Natural killer cell treated with Interleukin-12 subunit alpha and Interleukin-12 subunit beta and Interleukin-15 and Interleukin-18, amount 100 ng/mL, for 72 hours (primary cell): ENCODE measurements at places on chromosomes 7 and 10.

DNA sequence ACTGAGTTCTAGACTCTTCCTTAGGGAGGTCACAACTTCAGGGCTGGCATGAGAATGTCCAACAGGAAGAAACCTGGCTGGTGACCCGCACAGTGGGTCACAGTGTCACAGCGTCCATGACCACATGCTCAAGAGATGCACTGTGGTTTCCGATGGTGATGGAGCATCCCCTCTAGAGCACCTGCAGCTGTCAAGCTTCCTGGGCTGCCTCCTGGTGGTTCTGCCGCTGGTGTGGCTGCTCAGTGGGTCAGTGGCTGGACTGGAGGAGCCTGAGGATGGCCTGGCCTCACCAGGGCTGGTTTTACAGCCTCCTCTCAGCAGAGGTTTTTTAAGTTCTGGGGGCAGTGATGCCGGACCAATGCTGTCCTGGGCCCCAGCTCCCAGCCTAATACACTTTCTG is 149.3 kb downstream of the SH3PXD2A start:
- no peak for DNase-seq

DNA sequence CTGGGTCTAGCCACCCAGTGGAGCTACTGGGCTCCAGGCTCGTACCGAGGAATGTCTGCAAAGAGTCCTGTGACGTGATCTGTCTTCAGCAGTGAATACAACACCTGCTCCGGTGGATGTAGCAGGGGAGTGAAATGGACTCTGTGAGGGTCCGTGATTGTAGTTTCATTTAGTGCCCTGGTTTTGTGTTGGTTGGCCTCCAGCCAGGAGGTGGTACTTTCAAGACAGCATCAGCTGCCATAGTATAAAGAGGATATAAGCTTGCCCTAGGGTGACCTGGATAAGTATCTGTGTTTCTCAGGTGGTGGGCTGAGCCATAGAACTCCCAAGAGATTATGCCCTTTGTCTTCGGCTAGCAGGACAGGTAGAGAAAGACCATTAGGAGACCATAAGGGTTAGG is 24.6 kb upstream of the WNT2 start:
- no peak for DNase-seq

DNA sequence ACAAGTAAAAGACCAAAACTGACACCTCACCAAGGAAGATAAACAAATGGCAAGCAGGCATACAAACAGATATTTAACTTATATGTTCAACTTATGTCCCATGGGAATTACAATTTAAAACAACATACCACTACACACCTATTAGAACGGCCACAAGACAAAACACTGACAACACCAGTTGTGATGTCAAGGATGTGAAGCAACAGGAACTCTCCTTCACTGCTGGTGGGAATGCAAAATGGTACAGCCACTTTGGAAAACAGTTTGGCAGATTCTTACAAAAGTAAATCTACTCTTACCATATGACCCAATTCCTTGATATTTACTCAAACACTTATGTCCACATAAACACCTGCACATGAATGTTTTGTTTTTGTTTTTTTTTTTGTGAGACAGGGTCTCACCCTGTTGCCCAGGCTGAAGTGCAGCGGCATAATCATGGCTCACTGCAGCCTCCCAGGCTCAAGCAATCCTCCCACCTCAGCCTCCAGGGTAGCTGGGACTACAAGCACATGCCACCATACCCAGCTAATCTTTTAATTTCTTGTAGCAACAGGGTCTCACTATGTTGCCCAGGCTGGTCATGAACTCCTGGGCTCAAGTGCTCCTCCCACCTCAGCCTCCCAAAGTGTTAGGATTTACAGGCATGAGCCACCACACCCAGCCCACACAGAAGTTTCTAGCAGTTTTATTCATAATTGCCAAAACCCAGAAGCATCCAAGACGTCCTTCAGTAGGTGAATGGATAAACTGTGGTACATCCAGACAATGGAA is 27.3 kb downstream of the HERC4 start:
- no peak for DNase-seq

GRCh38 chr7:13090959-13091358 is 403.5 kb downstream of the ARL4A start:
- no peak for DNase-seq

DNA sequence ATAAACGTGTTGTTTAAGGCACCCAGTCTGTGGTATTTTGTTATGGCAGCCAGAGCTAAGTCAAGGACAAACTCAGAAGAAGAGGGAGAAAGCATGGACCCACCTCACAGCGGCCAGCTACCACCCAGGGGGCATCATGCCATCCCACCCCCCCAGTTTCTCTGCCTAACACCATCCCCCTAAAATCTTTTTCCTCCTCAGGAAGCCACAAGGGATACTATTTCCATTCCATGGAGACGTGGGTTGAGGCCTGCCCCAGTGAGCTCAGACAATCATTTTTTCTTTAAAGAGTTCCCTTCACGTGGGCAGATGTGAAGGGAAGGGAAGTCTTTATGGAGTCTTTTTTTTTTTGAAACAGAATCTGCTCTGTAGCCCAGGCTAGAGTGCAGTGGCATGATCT is 131.8 kb downstream of the FGFR2 start:
- DNase-seq: no peak

GRCh38 chr7:30301751-30302150 is 17.4 kb downstream of the ZNRF2 start:
- no peak for DNase-seq

DNA sequence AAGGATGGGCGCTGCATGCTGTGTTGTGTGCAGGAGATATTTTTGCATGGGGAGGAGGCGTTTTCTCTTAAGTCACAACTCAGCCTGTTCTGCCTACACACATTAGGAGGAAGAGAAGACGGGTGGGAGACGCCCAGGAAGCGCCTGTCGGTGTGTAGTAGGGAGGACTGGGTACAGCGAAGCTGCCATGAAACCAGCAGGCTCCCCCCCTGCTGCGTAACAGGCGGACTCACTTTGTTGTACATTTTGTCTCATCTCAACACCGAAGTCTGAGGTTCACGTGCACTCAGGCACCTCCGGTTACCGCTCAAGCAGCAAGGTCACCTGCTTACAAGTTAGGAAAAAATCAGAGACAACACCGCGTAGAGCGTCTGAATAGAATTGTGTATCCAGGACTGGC is 56.3 kb downstream of the CRTAC1 start:
- no peak for DNase-seq

GRCh38 chr7:116340201-116340847 is 130.0 kb downstream of the TES start:
- no peak for DNase-seq

DNA sequence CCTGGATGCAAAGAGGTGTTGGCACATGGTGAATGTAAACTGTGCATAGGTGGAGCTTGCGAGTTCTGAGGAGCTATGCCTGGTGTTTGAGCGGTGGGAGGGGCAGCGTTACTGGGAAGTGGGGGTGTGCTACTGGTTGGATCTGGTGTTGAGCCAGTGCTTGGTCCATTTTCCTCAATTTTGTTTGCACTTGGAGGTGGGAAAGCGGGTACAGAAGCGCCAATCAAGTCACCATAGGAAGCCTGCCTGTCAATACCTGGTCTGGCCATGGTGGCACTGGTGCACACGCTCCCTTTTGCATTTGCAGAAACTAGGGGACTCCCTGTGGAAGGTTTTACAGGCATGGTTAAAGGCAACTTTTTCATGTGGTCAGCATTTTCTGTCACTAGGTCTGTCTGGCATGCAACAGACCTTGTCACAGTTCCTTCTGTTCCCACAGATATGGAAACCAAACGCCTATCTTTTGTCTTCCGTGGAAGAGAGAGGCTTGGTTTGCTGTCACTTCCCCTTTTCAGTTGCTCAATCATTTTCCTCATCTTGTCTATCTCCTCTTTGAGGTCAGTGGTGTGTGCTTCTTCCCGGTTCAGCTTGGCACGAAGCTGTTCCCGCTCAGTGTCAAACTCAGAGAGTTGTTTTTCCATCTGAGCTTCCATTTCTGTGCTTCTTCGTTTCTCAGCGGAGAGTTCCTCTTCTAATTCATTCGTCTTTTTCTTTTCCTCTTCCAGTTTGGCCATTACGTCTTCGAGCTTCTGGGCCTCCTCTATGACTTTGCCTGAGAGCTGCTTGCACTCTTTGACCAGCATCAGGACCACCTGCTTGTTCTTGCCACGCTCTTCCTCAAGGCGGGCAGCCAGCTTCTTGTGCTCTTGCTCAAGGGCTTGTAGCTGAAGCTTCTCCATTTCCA is 81.1 kb downstream of the CTTNBP2 start:
- no peak for DNase-seq

- DNase-seq: peak; percentile 65
These were observed 453.1 kb downstream of the SORCS1 start for GRCh38 chr10:106711313-106711906.

DNA sequence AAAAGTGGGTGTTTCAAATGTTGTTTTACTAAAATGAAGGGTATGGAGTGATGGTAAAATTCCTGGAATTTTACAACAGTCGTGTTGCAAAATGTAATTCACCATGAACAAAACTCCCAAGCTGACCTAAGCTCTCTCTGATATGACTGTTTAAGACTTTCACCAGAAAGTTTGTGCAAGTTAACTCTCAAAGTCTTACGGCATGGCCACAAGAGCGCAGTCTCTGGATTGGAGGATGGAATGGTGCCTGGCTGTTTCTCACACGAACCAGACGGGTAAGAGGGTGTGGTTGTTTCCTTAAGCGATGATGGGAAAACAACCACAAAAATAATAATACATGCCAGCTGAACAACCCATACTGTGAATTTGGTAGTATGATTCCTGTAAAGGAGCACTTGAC is 662.5 kb downstream of the KCNMA1 start:
- DNase-seq: no peak

DNA sequence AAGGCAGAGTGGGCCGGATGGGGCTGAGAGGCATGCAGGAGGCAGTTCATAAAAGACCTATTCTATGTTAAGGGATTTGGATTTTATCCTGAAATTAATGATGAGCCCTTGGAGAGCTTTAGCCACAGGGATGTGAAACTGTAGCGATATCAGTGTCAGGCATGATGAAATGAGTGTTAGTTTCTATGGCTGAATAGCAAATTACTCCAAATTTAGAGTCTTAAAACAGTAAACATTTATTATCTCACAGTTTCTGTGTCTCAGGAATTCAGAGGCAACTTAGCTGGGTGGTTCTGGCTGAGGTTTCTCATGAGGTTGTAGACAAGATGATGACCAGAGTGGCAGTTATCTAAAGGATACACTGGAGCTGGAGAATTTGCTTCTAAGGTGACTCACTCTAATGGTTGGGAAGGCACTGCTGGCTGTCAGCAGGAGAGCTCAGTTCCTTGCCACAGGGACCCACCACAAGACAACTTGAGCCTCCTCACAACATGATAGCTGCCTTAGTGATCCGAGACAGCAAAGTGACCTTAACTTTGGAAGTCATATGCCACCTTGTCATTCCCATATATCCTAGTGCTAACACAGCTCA is 36.7 kb upstream of the SFTPD start:
- no peak for DNase-seq

DNA sequence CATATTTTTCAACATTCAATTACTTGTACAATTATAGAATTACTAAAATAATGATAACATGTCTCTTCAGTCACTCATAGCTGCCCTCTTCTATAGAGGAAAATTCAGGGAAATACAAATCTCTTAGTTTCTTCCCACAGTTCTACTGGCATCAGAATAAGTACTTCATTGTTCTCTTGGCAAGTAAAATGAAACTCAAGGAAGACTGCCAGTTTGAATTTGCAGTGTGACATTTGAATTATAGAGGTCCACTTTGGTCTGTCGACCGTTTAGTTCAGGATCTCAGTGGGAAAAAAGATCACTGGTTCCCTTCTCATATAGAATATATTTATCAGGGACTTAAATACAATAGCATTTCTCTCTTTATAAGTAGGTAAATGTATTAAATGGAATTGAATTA is 114.5 kb downstream of the PON1 start:
- DNase-seq: no peak

DNA sequence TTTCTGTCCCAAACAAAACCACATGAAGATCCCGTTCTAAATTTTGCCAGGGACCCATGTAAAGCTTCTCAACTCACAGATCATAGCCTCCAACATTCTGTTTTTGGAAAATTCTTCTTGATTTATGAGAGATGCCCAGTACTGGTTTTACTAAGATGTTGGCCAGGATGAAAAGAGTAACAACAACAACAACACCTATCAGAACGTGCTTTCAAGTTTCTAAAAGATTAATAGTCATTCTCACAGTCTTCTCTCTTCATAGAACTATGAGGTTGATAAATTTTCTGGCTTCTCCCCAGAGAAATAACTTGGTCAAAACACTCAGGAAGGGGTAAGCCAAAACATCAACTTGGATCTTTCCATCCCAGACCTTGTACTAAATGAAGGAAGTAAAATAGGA is 567.5 kb upstream of the IGFBP3 start:
- DNase-seq: no peak

DNA sequence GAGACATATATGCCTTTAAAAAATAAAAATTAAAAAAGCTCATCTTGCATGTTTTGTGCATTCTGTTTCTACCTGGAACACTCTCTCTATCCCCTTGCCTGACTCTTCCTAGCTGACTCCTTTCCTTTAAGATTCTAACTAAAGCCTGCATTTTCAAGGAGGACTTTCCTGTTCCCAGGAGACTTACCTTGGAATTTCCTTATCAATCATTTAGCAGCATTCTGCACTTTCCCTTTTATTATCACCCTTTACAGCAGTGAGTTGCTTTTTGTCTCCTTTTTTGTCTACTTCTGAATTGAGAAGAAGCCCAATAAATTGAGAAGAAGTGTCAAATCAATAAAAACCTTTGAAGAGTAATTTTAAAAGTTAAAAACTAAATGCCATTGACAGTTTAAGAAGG is 142.2 kb upstream of the TMEM196 start:
- no peak for DNase-seq

DNA sequence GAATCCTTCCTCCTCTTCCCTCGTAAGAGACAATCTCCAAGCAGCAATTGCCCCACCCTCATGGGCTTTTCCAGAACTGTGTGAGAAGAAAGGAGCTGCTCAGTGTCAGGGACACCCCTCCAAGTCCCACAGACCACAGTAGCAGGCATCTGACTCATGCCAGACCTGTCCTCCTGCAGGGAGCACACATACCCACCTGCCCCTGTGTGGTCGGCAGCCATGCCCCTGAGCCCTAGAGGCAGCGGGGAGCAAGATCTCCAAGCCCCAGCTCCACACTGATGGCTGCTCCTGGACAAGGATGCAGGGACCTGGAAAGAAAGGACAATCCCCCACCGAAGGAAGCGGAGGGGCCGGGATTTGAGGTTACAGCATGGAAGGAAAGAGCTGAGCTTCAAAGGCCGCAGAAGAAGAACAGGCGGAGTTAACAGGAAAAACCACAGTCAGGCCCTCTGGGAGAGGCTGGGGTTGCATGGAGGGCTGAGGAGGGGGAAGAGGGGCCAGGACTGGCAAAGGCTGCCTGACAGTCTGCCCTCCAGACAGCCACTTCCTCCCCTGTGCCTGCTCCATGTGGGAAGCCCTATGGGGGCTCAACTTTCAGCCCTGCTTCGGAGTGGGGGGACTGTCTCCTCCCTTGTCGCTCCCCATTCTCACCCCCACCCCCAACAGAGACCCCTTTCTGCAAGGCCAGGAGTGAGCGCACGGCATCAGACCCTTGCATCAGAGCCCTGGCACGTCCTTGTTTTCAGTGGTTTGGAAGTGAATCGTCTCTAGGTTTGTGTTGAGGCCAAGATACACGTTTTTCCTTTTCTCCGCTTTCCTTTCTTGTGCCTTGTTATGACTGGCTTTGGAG is 46.8 kb downstream of the ASB13 start:
- peak; percentile 44 for DNase-seq
